Peyer's patch (tissue), 4 donors: ENCODE measurements at places on chromosomes 12 and 14.

DNA sequence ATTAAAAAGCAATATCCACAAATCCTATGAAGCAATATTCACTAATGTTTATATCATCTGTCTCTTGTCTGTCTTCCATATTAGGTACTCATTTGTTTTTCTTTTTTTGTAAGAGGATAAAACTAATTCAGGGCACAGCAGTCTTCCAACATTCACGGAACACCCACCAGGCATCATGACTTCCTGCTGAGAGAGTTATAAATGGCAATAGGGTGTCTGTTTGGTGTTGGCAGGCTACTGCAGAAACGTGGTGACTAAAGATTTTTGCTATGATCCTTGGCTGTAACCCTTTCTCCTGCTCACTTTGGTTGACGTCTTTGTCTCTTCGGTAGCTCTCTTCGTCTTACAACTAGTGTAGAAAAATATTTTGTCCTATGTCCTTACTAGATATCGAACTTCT, 860.6 kb upstream of the MGAT4C start:
- no peak for DNase-seq

- DNase-seq, result no peak
Observed at GRCh38 chr14:65453807-65454480, 41.4 kb downstream of the FUT8 start.

DNA sequence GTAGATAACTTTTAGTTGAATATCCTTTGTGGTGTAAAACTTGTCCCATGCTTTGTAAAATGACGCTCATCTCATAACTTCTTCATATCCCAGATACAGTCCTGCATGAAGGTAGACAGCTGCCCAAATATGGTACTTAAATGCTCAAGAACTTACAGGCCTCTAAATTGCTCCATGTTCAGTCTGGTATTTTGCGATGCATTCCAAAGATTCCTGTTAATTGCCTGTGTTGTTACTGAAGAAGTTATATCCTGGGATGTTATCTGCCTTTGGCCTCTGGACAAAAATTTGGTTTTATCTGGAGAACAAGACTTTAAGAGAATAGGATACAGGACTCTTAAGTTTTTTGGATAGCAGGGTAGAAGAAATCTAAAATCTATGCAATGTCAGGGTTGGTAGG, 473.0 kb downstream of the PCNX1 start:
- DNase-seq, result no peak

- peak; percentile 81 for DNase-seq
Observed at GRCh38 chr14:99612071-99612737, 8.2 kb upstream of the CCDC85C start.

DNA sequence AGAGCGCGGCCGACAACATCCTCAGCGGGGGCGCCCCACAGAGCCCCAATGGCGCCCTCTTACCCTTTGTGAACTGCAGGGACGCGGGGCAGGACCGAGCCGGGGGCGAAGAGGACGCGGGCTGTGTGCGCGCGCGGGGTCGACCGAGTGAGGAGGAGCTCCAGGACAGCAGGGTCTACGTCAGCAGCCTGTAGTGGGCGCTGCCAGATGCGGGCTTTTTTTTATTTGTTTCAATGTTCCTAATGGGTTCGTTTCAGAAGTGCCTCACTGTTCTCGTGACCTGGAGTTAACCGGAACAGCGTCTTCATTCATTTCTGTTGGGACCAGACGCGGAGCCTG, 103.8 kb upstream of the FKBP4 start:
- DNase-seq, result peak; percentile 49

GRCh38 chr12:106248312-106248845, 559 bp upstream of the CKAP4 start:
- DNase-seq, result peak; percentile 53

- DNase-seq, result no peak
Observed at GRCh38 chr12:56304872-56305590, 4.9 kb upstream of the CS start.

- no peak for DNase-seq
Observed at GRCh38 chr14:103537175-103537990, 8.4 kb downstream of the TRMT61A start.

DNA sequence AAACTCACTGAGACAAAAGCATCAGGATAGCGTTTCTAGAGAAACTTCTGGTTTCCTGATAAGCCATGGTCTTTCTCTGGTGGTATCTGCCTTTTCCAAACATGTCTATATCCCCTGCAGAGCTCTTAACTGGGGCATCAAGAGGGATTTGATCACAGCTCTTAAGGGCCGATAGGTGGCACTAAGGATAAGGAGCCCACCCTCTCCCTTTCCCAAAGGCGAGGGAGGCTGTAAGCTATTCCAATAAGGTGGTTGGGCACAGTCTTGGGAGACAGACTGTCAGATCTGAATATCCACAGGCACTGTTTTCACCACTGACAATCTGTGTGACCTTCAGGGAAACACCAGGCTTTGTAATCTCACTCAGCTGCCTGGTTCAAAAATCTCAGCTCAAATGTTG, 206.0 kb downstream of the ADGRD1 start:
- DNase-seq, result no peak

DNA sequence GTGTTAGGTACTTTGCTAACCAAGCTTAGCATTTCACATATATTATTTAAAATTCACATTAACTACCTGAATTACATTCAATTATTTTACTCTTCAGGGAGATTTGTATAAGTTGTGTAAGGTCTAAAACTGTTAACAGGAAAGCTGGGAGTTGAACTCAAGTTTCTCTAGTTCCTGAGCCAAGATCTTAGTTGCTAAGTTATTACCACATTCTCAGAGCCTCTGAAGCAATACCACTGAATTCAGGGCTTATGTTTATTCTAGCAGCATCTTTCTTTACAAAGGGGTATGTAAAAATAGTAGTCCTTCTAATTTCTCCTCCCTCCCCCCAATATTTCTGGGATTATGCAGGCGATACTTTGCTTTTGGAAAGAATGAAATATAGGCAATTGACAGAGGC, 786.8 kb downstream of the DIO2 start:
- DNase-seq, result no peak

- no peak for DNase-seq
Observed at GRCh38 chr14:33788161-33788560, 162.7 kb downstream of the EGLN3 start.

- no peak for DNase-seq
Observed at GRCh38 chr14:46344327-46344937, 307.1 kb downstream of the RPL10L start.

- no peak for DNase-seq
Observed at GRCh38 chr12:117228239-117228638, 38.0 kb upstream of the FBXO21 start.

- DNase-seq, result no peak
Observed at GRCh38 chr12:53056296-53056695, 6.4 kb downstream of the TNS2 start.

DNA sequence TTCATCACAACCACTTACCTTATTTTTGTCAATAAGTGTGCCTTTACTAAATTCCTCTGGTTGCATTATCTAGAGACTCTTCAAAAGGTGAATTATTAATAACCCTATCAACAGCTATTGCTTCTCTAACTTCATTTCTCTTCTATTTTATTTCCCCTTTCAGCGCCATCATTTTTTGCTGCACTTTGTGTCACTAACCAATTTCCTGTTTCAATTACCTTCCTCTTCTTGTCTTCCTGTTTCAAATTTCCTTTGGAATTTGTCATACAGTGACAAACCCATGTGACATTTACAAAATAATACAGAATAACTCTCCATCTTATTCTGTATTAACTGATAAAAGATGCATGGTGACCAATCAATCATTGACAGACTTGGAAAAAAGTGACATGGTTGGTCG, 12.2 kb upstream of the CLEC2A start:
- DNase-seq, result no peak

DNA sequence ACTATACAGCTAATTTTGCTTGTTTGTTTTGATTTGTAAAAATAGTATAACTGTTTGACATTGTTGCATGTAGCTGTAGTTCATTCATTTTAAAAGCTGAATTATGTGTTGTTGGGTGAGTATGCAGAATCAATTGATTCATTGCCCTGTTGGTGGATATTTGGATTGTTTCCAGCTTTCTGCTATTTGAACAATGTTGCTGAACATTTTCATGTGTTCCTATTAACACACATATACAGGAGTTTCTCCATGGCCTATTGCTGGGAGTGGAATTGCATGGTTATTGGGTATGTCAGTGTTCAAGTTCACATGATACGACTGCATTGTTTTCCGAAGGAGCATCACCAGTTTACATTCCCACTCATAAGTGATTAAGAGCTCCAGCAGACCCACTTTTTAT, 75.3 kb downstream of the SRGAP1 start:
- no peak for DNase-seq

- no peak for DNase-seq
Observed at GRCh38 chr12:30145684-30146032, 361.9 kb upstream of the TMTC1 start.

- DNase-seq, result no peak
Observed at GRCh38 chr14:31360919-31361662, 59.3 kb downstream of the HEATR5A start.
